ENCODE measurements at places on chromosomes 3 and 15. TPM values are rescaled to one million over a fixed set of nuclear protein-coding genes. Genes with fewer than 3 reads are reported as not detected.

GRCh38 chr3:34995796-34996430 lies 643.4 kb upstream of the ARPP21 start:
- no peak overlapping the region for H3K27ac ChIP-seq
- H3K36me3 ChIP-seq = no peaks in the 10 kb centered on the region
- no peak for DNase-seq
- H3K4me3 ChIP-seq = no peak overlapping the region

- no peak overlapping the region for H3K27ac ChIP-seq
- H3K36me3 ChIP-seq = no peaks in the 10 kb centered on the region
- H3K4me3 ChIP-seq = no peak overlapping the region
These were observed 117.5 kb upstream of the CRBN start for GRCh38 chr3:3296979-3297381.

DNA sequence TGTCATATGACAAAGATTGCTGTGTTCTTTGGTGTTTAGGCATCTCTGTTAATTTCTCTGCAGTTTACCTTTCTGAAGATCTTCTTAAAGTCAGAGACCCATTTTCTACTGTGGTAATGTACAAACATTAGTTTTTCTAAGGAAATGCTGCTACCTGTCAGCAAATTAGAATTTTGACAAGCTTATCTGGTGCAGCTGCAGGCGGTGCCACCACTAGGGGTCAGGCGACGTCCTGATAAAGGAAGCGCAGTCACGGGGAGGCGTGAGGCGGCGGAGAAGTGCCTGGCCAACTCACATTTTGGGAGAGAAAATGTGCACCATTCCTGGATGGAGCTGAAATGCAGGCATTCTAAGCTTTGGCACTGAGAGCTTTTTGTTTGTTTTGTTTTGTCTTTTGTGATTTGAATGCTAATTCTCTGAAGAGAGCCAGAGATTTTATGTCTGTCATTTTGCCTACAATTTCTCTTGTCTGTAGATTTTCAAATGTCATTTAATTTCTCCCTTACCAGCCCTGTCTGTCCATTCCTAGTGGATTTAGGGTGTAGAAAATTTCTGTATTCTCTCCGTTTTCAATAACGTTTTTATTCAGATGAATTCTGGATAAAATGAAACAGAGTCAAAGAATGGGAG lies 24.9 kb upstream of the SIAH2 start:
- peak; percentile 88 for DNase-seq
- H3K4me3 ChIP-seq = no peak overlapping the region
- peaks cover 42% of the 10 kb centered on the region for H3K4me1 ChIP-seq

- no peak overlapping the region for H3K27ac ChIP-seq
- H3K27me3 ChIP-seq = no peaks in the 10 kb centered on the region
- no peak overlapping the region for H3K4me3 ChIP-seq
- no peaks in the 10 kb centered on the region for H3K36me3 ChIP-seq
These were observed 38.6 kb upstream of the TTC14 start for GRCh38 chr3:180563406-180563805.

- H3K27ac ChIP-seq = no peak overlapping the region
- H3K4me3 ChIP-seq = no peak overlapping the region
- H3K4me1 ChIP-seq = peaks cover 19% of the 10 kb centered on the region
- H3K36me3 ChIP-seq = no peaks in the 10 kb centered on the region
- peaks cover 4% of the 10 kb centered on the region for H3K27me3 ChIP-seq
These were observed 2.6 kb upstream of the FOXP1 start for GRCh38 chr3:71585887-71586809.

GRCh38 chr3:49164983-49165720 lies 979 bp downstream of the CCDC71 start:
- H3K27me3 ChIP-seq = no peaks in the 10 kb centered on the region
- peaks cover 17% of the 10 kb centered on the region for H3K36me3 ChIP-seq
- peaks cover 45% of the 10 kb centered on the region for H3K4me1 ChIP-seq
- peak overlapping the region; percentile 82 for H3K27ac ChIP-seq
- no peak for DNase-seq
- peak overlapping the region; percentile 81 for H3K4me3 ChIP-seq

DNA sequence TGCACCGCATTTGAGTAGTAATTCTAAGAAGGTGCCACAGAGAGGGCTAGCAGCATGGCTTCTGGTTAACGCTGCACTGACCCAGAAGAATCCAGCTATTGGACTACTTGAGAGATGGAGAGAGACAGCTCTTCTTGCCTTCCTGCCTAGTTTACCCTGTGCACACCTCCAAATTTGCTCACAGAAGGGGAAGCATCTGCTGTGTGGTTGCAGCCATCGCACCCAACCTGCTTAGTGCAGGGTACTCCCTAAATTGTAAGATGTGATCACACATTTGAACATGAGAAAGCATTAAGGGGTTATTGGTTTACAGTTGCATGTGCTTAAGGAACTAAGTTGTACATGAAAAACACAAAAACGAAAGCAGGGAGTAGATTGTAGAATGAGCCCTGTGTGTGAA lies 122.1 kb downstream of the FOXB1 start:
- no peaks in the 10 kb centered on the region for H3K36me3 ChIP-seq
- H3K27ac ChIP-seq = no peak overlapping the region
- peaks cover 68% of the 10 kb centered on the region for H3K4me1 ChIP-seq
- no peak for DNase-seq
- H3K4me3 ChIP-seq = peak overlapping the region; percentile 80

GRCh38 chr15:34038871-34039789 lies at the start of gene AVEN:
AVEN (minus strand) TSS chr15:34039204; CDS start chr15:34039046, 158 bp downstream.
- peak; percentile 66 for DNase-seq
- peak within 1 kb of the TSS; percentile 84 for H3K4me3 ChIP-seq
- peaks cover 30% of the 10 kb centered on the region for H3K4me1 ChIP-seq
- H3K36me3 ChIP-seq = peaks cover 2% of the 10 kb centered on the region

- H3K27ac ChIP-seq = no peak overlapping the region
- H3K4me1 ChIP-seq = no peaks in the 10 kb centered on the region
- H3K4me3 ChIP-seq = no peak overlapping the region
- H3K36me3 ChIP-seq = no peaks in the 10 kb centered on the region
- no peak for DNase-seq
- H3K27me3 ChIP-seq = peaks cover 2% of the 10 kb centered on the region
These were observed 2.6 kb downstream of the CILP start for GRCh38 chr15:65208647-65209046.

The TMCO5A gene
- total RNA-seq = not detected

The OXSR1 gene
- 56.3 TPM for total RNA-seq

The RYR3 gene
- total RNA-seq = not detected

The RSRC1 gene
- 45.4 TPM for total RNA-seq

The MNS1 gene
- total RNA-seq = 0.94 TPM

The PLS1 gene
- total RNA-seq = 4.2 TPM

Data from activated CD8-positive, alpha-beta memory T cell treated with anti-CD3 and anti-CD28 coated beads, Interleukin-2, amount 10 ng/mL, durations not matched to agents 7 days and 5 days (primary cell).